Naive thymus-derived CD8-positive, alpha-beta T cell (primary cell): ENCODE measurements at places on chromosomes 13 and 19.
A peak's percentile ranks its signal among the peaks of the same experiment; 100 is the strongest.

DNA sequence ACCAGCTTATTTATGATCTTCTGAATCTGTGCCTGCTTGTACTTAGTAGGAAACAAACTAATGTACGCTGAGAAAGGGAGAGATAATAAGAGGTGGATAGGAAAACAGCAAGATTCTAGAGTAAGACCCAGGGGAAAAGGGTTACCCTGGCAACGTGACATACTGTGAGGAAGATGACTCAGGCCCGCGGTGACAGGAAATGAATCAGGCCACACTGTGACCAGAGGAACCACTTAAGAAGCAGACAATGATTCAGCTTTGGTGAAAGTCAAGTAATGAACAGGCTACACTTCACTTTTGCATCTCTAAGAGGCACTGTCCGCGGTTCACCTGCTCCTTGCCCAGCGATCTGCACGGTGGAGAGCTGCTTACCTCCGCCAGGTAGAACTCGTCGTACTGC is 158.2 kb downstream of the NALCN start:
- no peak for DNase-seq

DNA sequence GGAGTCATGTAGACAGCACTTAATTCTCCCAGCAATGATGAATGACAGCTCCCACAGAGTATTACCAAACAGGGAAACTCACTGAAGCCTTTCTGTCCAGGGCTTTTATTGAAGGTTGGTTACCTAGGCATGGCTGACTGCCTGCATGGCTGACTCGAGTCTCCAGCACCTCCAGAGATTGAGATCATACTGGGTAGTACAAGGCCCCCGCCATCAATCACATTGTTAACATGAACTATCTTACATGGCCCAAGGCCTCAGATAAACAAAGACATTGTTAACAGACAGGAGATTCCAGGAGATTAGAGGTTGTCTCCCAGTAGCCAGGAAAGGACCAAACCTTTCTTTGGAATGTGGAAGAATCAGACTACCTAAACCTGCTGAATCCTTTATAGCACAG is 128.3 kb upstream of the LSM14A start:
- DNase-seq, result no peak

GRCh38 chr13:28542804-28543203 is 47.9 kb upstream of the FLT1 start:
- DNase-seq, result no peak

DNA sequence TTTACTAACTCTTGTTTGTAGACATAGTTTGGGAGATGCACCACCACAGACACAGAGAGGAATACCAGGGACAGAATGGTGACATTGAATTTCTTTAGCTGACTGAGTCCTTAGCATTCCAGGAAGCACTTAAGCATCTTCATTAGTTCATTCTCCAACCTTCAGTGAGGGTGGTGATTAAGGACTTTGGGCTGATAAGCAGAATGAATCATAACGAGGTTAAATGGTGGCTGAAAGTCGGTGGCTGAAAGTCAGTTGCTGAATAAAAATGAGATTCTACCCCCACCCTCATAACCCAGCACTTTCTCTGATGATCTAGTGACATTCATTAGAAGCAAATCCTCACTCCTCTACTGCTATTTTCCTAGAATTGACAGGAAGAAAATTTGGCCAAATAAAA is 10.6 kb downstream of the PCDH8 start:
- DNase-seq, result no peak

DNA sequence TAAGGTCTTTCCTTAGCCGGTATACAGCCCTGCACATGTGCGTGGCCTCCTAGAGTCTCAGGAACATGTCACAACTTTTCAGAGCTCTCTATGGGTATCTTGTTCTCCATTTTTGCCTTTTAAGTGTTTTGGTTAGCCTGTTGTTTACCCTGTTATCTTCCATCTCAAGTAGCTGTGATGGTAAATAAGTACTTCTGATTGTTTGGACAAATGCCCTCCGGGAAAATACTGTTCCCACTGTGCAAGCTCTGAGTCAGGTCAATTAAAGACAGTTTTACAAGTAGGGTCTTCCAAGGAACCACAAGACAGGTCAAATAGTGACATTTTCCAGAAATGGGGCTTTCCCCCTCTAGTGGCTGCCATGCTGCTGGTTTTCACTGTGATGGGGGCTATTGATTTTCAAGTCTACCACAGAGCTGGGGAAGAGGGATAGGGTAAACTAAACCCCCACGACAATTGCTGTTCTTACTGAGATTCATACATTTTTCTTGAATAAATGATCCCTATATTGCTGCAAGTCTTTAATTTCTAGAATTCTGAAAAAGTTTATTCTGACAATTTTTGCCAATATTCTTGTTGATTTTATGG is 109.5 kb downstream of the TM9SF2 start:
- DNase-seq, result no peak

- DNase-seq, result no peak
Observed at GRCh38 chr13:50422181-50423148, 407.2 kb downstream of the KCNRG start.

GRCh38 chr13:38350114-38350617 is 515 bp downstream of the UFM1 start:
- DNase-seq, result peak; percentile 68

DNA sequence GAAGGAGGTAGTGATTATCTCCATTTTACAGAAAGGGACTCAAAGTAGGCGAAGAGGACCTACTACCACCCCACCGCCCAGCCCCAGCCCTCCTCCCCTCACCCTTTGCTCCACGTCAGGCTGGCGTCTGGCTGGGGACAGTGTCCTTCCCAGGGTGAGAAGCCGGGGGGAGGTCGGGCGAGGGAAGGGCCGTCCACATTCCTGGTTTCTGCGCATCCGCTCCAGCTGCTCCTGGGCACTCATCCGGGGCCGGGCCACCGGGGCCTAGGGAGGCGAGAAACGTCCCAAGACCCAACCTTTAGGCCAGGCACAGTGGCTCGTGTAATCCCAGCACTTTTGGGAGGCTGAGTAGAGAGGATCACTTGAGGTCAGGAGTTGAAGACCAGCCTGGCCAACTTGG is 4.8 kb upstream of the HSD17B14 start:
- DNase-seq, result no peak

- DNase-seq, result peak; percentile 70
Observed at GRCh38 chr19:7191946-7192691, 102.1 kb downstream of the INSR start.

GRCh38 chr19:35776102-35776788 is 881 bp downstream of the ARHGAP33 start:
- no peak for DNase-seq

- DNase-seq, result no peak
Observed at GRCh38 chr13:84812789-84813188, 930.5 kb upstream of the SLITRK1 start.

DNA sequence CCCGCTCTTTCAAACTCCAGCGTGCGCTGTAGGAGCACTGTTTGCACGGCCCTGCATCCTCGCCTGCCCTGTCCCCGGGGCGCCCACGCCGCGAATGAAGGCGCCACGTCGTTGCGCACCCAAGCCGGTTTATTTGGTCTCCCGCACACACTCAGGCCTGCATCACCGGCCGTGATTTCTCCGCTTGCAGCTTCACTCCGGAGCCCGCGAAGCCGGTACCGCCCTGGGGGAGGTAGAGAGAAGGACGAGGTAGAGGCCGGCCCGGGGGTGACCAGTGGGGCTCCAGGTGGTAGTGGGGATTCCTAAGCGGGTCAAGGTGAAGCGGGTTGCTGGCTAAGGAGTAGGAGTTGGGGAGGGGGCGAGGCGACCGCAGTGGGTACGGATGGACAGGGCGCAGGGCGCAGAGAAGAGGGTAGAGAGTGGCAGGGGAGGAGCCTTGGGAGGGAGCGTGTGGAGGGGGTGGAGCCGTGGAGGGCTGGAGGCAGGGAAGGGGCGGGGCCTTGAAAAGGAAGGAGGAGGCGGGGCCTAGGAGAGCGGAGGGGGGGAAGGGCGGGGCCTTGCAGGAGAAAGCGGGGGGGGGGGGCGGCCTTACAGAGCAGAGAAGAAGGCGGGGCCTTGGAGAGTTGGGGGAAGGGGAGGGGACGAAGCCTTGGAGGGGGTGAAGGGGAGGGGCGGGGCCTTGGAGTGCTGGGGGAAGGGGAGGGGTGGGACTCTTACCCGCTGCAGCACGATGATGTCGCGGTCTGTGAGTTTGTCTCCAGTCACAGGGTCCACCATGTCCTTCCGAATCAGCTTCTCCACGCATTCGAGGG is 24.6 kb downstream of the NOSIP start:
- DNase-seq, result peak; percentile 88

DNA sequence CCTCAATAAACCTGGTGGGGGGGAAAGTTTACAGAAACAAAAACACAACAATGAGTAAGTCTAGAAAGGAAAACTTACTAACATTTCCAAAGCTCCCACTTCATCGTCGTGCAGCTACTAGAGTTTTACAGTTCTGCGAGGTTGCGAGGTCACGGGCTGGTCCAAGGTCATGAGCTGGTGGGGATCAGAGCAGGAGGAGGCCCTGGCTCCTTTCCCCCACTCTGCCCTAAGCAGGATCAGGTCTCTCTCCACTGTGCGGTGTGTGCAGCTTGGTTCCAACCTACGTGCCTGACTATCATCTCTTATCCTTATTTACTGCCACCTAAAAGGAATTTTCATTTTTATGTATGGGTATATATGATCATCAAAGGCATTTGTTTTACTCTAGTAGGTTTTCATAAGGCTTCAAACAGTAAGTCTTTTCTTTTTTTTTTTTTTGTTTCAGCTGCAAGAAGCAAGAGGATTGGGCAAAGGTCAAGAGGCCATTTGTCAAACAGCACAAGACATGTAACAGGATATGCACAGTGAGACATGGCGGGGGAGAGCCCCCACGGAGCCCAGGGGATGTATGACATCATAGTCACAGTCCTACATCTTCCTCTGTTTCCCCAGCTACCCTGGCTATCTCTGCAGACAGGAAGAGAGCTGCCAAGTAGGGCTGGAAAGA is 76.6 kb upstream of the POMP start:
- DNase-seq, result no peak

GRCh38 chr19:33286899-33287298 is 15.4 kb downstream of the CEBPA start:
- no peak for DNase-seq

DNA sequence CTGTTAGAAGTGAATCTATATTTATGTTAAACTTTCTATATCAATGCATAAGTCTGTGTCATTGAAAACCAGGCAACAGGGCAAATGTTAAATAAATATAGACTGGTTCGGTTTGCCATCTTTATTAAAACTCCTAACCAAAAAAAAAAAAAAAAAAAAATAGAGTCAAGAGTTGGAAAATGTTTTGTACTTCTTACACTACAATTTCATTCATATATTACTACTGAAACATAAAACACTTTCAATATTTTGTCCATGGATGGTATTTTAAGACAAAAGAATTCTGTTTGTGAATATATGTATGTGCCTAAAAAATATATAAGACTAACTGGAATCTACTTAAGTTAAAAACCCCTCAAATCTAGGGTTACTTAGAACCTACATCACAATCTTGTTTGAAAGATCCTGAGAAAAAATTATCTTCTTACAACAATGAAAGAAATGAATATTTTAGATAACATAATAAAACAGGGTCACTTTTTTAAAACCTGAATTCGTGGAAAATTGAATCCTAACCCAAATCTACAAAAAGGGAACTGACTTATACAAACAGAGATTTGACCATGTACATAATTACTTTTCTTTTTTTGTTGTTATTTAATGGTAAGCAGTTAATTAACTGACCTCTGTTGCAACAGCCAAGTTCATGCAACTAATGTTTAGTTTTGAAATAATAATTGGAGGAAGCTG is 5.1 kb downstream of the DACH1 start:
- no peak for DNase-seq

DNA sequence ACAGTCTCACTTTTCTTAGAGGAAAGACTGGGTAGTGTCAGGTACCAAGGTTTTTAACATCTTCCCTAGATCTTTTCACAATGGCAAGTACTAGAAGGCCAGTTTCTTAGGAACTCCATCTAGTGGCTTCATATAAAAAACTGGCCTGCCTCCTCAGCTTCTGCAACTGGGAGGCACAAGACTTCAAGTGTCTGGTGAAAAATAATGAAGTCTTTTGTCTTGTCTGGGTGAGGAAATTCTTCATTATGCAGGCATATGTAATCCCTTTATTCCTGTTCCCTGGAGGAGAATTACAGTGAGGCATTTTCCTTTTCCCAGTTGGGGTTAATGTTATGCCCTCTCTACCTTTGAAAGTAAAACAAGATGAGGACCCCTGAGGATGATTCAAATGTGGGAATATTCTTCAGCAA is 300.5 kb downstream of the NALCN start:
- no peak for DNase-seq

DNA sequence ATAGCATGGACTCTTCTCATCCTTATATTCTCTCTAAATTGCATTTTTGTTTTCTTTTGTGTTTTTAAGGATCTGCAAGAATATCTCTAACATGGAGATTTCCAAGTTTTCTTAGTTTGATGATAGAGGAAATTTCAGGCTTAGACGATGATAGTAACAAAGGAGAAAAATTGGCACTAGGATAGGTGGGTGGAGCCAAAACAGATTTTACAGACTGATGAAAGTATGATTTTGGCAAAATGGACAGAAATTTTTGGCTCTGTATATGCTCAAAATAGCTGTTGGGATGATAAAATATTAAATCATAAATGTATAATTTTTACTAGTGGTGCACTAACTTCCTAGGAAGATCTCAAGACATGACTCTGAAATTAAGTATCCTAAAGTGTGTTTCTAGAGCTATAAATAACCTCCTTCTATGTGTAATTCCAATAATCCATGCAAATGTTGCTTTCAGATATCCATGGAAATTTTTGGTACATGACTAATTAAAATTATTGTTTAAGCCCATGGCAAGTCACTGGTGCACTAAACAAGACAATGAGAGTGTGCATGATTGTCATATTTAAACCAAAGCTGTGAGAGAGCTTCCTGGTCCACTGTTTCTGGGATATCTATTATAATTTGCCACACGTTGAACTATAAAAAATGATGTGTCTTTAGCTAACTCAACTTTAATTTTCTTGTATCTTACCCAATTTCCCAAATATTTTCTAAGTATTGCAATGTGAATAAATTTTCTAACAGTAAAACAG is 55.8 kb upstream of the NBEA start:
- no peak for DNase-seq

DNA sequence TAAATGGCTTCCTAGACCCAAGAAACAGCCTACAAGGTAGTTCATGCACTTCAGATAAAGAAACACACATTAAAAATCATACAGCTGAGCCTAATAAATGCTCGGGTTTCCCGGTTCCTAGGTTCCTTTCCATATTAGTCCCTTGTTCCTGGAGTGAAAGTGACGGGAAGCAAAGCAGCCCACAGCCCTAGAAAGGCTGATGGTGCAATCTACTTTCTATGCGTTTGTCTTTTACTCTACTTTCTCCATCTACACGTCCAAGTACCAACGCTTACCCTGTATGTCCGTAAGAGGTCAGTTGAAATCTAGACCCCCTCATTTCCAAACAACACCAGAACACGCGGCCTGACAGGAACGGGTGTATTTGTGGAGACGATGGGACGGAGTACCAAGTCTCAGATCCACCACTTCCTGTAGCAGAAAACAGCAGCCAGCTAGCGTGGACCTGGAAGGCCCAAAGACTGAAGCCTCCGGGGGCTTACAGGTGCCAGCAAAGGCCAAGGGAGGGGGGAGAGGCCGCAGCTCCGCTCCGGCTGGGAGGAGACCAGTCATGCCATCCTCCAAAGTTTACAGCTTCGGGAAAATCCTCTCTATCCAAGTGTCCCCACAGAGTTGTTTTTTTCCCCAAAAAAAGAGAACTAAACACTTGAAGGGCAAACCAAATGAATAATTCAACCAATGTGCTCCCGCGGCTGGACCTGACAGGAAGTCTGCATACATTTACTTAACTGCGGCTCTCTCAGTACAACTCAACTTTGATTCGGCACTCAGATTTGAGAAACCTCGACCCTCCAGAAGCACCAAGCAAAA is 34.1 kb downstream of the STK24 start:
- no peak for DNase-seq
